Uterine smooth muscle cell (primary cell): ENCODE measurements at places on chromosomes 16 and 17. TPM values are rescaled to one million over a fixed set of nuclear protein-coding genes. Genes with fewer than 3 reads are reported as not detected.

The ASGR2 gene
- not detected in 2 replicates for total RNA-seq

The SLC6A2 gene
- not detected in 2 replicates for total RNA-seq

The KCNJ2 gene
- 2.8 and 6.6 TPM in 2 replicates for total RNA-seq

The CD300A gene
- total RNA-seq = not detected in 2 replicates

The HBA2 gene
- total RNA-seq = not detected in 2 replicates

The PMFBP1 gene
- total RNA-seq = 0.12 and 0.66 TPM in 2 replicates

The TNFSF12 gene
- total RNA-seq = 6.1 and 10.0 TPM in 2 replicates
